RWPE2 (cell line): ENCODE measurements at places on chromosomes 7 and 10.

DNA sequence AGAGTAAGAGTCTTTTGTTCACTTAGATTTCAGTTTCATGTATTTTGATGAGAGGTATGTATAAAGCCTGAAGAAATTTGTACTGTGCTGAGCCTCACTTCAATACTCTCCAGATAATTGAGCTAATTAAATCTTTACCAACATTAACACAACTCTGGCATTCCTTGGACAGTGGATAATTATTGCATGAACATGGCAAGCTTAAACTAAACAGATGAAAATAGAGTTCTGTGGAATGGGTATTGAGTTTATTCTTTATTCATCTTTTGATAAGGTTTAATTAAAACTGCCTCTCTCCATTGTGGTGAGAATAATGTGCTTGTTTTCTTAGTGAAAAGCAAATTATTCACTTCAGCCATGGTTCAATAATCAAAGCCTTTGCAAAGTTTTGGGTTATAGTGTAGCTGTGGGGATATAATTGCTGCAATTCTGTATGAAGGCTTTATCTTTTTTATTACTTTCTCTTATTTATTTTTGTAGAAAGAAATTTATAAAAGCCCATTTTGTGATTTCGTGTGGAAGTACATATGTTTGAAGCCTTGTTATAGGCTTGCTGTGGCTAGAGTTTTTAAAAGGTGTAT, 126.4 kb upstream of the FZD1 start:
- DNase-seq, result no peak

DNA sequence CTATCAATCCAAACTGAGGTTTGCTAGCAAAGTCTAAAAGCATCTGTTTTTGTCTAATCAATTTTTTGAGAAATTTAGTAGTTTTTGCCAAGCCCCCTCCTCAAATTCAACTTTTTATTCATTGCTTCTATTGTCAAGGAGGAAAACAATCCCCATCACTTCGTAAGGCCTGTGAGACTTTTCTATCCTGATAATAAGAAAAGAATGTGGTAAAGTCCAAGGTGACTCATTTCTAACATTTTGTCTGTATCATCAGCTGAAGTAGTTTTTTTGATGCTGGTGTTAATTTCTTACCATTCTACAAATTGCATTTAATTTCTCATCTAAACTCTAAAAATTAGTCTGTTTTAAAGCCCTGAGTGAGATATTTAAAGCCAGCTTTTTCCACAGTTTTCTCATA, 11.7 kb downstream of the ANK3 start:
- DNase-seq, result no peak

DNA sequence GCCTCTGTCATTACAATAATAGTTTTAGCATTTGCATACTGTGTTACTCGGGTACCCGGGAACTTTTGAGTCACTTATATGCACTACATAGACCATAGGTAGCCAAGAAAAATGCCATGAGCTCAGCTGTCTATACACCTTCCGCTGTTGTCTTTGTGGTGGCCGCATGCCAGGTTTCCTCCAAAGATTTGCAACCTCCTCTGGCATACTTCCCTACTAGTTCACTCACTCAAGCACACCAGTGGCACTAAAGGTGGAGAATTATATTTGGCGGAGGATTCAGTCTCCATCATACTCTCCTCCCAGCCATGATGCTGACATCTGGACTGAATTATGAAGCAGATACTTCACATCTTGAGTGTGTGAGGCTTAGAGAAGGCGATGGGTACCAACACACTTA, 35.6 kb upstream of the GRB10 start:
- DNase-seq, result no peak

DNA sequence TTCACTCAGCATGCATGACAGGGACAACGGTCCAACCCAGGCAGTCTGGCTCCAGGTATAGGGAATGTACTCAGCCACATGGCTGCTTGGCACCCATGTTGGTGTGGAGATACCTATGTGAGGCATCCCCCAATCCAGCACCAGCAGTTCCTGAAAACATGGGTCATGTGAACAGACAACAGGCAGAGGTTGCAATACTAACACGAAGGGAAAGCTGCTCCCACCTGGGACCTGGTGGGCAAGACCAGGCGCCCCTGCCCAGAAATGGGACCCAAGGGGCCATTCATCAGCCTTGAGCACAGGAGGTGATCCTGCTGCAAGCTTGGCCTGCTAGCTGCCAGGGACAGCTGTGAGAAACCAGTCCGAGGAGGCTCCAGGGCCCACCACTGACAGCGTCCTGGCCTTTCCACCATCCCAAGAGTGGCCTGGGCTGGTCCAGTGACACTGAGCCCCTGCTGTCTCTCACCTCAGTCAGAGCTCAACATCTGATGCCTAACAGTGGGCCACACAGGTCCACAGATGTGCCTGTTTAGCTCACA, 142.3 kb downstream of the ARHGAP22 start:
- no peak for DNase-seq

DNA sequence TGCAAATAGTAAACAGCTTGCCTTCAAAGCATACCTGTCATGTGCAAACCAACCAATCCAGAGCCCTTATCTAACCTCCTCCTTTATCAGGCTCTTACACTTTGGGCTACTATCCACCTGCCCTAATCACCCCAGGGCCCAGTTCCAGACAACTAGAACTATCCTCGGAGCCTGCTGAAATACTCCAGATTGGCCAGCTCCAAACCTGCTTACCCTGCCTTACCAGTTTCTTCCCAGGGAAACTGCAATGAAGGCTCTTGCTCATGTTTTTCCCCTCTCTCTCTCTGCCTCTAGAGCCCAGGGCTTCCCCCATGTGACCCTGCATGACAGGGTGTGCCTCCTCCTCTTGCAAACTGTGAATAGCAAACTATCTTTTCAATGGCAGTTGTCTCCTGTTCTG, 81.4 kb upstream of the CAPZA2 start:
- no peak for DNase-seq

DNA sequence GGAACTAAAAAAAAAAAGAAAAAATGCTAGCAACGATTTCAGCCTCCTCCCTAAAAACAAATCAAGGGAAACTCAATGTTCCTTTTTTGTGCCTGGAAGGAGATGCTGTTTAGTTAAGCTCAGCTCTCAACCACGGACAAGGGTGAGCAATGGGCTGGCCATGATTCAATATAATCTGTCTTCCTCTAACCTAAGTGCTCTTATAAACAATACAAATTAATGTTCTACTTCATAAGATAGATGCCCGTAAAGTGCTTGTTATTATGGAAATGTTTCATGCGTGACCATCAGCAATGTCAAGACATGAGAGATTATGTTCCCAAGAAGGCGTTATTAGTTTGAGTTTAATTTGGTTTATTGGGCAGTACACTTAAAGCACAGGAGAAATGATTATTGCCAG, 320.3 kb downstream of the SFMBT2 start:
- no peak for DNase-seq

GRCh38 chr10:85888004-85888403, 478.6 kb downstream of the GRID1 start:
- DNase-seq, result no peak

DNA sequence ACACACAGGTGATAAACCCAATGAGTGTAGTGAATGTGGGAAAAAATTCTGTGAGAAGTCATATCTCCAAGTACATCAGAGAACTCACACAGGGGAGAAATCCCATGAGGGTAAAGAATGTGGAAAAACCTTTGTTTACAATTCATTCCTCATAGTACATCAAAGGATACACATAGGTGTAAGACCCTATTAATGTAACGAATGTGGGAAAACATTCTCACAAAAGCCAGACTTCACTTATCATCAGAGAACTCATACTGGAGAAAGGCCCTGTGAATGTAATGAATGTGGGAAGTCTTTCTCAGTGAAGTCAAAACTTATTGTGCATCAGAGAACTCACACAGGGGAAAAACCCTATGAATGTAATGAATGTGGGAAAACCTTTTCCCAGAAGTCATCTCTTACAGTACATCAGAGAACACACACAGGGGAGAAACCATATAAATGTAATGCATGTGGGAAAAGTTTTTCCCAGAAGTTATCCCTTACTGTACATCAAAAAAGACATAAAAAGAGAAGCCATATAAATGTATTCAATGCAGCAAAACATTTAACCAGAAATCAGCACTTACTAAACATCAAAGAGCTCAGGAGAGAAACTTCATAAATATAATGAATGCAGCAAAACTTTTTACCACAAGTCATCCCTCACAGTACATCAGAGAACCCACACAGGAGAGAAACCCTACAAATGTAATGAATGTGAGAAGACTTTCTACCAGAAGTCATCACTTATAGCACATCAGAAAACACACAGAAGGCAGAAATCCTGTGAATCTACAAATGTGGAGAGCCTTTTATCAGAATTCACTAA, 49.8 kb downstream of the ZNF239 start:
- DNase-seq, result no peak

GRCh38 chr10:62183442-62183841, 85.2 kb downstream of the RTKN2 start:
- no peak for DNase-seq

- no peak for DNase-seq
Observed at GRCh38 chr10:24952143-24952706, at the start of gene PRTFDC1. Gene PRTFDC1 (minus strand): TSS chr10:24952606. CDS start chr10:24952575, 31 bp downstream.

GRCh38 chr7:106347229-106347833, 62.5 kb upstream of the NAMPT start:
- DNase-seq, result no peak

DNA sequence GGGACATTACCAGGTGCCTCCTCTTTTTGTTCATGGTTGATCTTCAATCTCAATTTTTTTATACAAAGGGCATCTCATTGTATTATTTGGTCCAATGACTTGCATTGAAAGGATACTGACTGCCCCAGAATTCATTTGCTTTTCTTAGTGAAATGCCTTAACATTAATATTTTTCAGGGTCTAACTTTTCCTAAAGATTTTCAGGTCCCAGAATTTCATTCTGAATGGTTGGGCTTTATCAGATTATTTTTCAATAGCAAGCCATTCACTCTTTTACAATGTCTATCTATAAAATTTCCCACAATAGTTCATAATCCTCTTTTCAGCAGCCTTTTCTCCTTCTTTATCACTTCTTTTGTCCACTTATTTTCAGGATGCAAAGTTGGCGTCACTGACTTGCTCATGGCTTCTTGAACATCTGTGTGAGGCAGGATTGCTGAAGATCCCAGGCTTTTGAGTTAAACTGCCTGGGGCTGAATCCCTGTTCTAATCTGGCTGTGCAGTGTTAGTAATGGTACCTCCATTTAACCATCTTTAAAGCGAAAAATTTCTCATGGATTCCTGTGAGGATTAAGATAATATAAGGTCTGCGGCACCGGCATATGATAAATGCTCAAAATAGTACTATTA, 131.7 kb upstream of the HDAC9 start:
- no peak for DNase-seq
